ENCODE measurements at places on chromosomes 7 and 10.

GRCh38 chr7:42154173-42154572, 82.8 kb downstream of the GLI3 start:
- DNase-seq, result no peak

DNA sequence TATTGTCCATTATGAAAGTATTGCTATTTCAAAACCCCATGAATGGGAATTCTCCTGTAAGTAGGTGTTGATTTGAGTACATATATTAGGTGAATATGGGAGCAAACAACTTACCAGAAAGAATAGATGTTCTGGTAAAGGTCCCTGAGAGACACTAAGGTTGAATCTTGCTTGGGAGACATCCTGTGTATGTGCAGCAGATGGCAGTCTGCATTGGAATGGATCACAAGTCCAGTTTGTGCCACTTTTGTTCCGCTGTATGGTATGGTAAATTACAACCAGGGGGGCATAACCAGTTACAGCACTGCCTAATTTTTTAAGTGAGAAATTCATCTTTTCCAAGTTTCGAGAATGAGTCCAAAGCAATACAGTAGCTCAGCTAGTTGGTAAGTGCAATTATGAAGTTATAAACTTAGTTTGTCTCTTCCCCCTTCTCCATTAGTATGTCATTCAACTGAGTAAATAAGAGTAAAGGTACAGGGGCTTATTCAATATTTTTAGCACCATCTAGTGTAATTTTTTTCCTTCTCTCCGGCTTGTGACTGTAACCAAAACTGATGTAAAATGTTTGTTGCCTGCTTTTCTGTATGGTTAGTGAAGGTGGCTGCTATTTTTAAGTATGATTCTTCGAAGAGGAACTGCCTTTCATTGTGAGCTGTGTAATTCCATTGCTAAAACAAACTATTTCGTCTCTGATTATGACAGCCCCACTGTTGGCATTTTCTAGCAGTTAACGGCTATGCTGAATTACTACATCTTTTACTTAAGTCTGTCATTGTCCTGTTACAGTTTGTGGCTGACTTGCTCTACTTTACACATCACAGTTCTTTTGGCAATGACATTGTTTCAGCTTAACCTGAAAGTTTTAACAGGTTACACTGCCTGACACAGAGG, 2.8 kb downstream of the MCU start:
- DNase-seq, result no peak

- no peak for DNase-seq
Measured at GRCh38 chr7:85023916-85024315, 162.9 kb downstream of the SEMA3D start.

GRCh38 chr7:22364900-22365299, 7.9 kb upstream of the RAPGEF5 start:
- DNase-seq, result no peak

DNA sequence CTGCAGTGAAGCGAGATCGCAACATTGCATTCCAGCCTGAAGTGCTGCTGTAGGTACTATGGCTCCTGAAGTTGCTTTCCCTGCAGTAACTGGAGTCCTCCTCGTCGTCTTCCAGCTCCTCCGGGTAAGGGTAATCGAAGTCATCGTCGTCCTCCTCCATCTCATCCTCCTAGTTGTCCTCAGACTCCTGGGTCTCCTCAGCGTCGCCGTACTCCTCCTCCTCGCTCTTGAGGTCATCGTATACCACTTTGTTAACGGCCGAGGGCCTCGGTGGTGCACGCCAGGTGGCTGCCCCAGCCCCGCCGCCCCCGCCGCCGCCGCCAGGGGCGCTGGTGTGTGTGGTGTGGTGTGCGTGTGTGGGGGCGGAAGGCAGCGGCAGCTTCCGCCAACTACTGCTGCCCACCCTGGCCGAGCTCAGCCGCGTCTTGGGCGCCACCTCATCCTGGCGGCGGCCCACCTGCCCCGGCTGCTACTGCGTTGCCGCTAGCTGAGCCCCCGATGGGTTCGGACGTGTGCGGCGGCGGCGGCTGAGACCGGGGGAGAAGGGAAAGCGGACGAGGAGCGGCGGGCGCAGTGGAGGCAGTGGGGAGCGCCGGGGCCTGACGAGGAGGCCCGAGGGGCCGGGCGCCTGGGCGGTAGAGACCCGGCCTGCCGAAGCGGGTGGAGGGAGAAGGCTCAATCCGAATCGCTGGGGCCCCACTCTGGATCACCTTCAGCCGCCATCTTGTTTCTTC, 11.8 kb upstream of the ACBD5 start:
- DNase-seq, result peak; percentile 83

DNA sequence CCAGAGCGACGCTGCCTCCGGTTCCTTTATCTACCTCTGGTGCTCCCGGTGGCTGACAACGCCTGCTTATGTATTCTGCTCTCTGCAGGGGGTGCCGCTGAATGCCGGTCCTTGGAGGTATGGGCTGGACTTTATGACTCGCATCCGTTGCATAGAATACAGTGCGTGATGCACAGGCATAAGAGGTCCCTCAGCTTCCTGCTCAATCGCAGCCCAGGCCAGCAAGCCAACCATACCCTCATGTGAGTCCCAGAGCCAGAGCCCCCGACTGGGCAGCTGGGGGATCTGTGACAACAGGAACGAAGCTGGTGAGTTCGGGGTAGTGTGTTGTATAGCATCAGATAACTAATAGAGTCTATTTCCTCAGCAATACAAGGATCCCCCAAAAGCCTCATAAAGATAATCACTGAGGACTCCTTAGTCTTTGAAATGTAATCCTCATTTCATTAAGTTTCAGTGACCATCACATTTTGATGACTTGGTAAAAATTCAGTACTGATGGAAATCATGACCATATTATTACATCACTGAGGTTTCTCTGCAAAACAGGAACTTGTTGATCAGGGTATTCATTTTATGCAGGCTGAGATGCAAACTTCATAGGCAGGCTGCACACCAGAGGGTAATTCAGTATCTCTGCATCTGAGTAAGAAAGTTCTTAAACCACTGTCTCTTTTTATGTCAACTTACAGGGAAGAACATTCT, 607.8 kb downstream of the PTPRN2 start:
- DNase-seq, result no peak

Measured in activated CD4-positive, alpha-beta T cell treated with anti-CD3 and anti-CD28 coated beads, Interleukin-2, amount 50 U/mL, for 16 hours (primary cell).